Spleen (tissue), 13 donors: ENCODE measurements at places on chromosomes 1 and 21. TPM values are rescaled to one million over a fixed set of nuclear protein-coding genes. Genes with fewer than 3 reads are reported as not detected.

DNA sequence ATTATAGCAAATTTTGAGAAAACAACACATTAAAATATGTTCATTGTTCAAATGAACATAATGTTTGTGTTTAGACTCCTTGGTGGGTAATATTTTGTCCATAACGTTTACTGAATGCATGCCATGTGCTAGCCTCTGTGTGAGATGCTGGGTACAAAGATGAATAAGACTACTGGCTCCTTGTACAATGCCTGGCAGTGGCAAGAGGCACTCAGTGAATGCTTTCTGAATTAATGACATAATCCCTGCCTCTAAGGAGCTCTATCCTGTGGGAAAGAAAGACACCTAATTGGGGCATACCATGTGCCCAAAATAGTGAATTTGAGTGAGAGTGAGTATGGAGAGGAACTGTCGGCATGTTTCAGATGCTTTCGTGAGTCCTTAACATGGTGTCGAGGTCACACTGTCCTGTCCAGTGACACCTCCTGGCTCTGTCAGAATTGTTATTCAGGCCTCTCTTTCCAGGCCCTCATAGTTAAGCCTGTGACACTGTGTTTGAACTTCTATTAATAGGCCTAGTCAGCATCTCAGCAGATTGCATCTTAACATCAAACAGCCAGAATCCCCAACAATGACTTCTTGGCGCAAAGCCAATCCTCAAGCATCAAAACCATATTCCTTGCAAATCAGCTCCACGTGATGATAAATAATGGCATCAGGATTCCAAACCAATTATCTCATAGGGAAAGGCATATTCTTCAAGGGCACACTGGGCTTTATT, 32.8 kb upstream of the S1PR1 start:
- no peaks in the 10 kb centered on the region for H3K27me3 ChIP-seq
- no peak overlapping the region for H3K27ac ChIP-seq
- no peak overlapping the region for H3K4me3 ChIP-seq
- no peak for DNase-seq
- H3K36me3 ChIP-seq, result no peaks in the 10 kb centered on the region

DNA sequence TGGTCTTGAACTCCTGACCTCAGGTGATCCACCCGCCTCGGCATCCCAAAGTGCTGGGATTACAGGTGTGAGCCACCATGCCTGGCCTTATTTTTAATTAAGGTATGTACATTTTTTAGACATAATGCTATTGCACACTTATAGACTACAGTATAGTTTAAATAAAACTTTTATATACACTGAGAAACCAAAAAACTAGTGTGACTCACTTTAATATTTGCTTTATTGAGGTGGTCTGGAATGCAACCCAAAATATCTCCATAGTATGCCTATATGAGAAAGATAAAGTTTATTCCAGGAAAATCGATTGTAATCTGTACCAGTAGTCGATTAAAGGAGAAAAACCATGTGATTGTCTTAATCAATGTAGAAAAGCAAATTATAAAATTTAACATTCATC, 85.5 kb upstream of the ERRFI1 start:
- no peaks in the 10 kb centered on the region for H3K36me3 ChIP-seq
- DNase-seq, result no peak
- H3K27ac ChIP-seq, result no peak overlapping the region
- H3K4me3 ChIP-seq, result no peak overlapping the region

DNA sequence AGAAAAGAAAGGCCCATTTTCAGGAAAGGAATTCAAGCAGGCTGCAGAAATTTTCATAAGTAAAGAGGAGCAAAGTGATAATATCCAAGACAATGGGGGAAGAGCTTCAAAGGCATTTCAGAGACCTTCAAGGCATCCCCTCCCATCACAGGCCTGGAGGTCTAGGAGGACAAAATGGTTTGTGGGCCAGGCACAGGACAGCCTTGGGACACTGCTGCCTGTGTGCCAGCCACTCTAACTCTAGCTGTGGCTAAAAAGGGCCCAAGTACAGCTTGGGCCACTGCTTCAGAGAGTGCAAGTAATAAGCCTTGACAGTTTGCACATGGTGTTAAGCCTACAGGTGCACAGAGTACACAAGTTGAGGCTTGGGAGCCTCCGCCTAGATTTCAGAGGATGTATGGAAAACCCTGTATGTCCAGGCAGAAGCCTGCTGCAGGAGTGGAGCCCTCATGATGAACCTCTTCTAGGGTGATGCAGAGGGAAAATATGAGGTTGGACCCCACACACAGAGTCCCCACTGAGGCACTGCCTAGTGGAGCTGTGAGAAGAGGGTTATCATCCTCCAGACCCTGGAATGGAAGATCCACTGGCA, 51.8 kb upstream of the ZSWIM5 start:
- DNase-seq, result no peak
- H3K4me3 ChIP-seq, result no peak overlapping the region
- no peaks in the 10 kb centered on the region for H3K27me3 ChIP-seq
- H3K27ac ChIP-seq, result no peak overlapping the region

DNA sequence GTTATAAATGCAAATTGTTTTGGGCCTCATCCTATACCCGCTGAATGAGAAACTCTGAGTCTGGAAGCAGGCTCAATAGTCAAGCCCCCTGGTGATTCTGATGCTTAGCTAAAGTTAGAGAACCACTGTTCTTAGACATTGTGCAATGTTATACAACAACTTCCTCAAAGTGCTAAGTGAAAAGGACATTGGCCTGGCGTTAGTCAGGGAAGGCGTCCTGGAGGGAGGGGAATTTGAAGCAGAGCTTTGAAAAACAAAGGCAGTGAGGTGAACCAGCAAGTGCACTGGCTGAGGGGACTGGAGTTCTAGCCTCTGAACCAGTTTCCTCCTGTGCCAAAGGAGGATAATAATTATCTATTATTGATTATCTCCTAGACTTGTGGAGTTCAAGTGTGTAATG, 5.1 kb downstream of the CD1D start:
- H3K27me3 ChIP-seq, result peaks cover 17% of the 10 kb centered on the region
- DNase-seq, result no peak
- peaks cover 60% of the 10 kb centered on the region for H3K4me1 ChIP-seq
- H3K36me3 ChIP-seq, result no peaks in the 10 kb centered on the region

GRCh38 chr1:153888533-153888932, 34.2 kb downstream of the GATAD2B start:
- H3K27ac ChIP-seq, result peak overlapping the region; percentile 22
- H3K36me3 ChIP-seq, result peaks cover 70% of the 10 kb centered on the region
- H3K4me3 ChIP-seq, result no peak overlapping the region
- no peak for DNase-seq
- H3K27me3 ChIP-seq, result no peaks in the 10 kb centered on the region
- H3K4me1 ChIP-seq, result peaks cover 7% of the 10 kb centered on the region

DNA sequence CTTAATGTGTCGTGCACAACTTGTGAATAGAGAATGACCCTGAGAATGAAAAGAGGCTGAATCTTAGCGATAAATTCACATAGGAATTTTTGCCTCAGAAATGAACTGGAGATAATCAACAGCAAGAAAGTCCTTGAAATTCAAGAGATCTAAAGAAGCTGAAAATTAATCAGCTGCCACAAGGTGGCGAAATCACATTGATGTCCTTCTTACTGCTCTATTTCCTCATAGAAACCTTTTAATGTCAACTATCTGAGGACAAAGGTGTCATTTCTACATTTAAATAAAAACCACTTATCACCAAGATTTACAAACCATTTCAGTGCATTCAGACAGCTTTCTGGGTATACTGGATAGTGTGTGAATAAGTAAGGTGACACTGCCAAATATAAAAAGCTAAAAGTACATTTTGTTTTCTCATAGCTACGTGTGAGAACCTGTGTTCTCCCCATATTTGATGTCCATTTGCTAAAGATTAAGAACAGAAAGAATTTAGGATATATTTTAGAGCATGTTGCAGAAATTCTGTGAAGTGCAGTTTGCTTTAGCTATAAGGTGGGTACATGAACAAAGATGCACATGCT, 485.3 kb upstream of the PTBP2 start:
- no peaks in the 10 kb centered on the region for H3K4me1 ChIP-seq
- no peak overlapping the region for H3K27ac ChIP-seq

DNA sequence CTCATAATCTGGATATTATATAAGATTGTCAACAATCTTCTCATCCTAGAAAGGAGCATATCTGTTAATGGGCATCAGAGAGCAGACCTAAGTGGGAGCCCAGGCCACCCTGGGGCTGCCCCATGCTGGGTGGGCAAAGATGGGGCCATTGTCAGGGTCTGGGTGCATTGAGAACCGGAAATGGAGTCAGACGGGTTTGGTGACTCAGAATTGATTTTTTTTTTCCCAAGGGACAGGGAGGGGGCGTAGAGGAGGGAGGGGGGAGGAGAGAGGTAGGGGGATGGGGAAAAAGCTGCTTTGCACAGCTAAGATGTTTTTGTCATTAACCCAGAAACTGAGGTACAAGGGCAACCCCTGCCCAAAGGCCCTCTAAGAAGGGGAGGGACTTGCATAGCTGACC, 1.3 kb downstream of the ATXN7L2 start:
- peaks cover 53% of the 10 kb centered on the region for H3K4me1 ChIP-seq
- H3K27ac ChIP-seq, result no peak overlapping the region
- no peaks in the 10 kb centered on the region for H3K27me3 ChIP-seq

DNA sequence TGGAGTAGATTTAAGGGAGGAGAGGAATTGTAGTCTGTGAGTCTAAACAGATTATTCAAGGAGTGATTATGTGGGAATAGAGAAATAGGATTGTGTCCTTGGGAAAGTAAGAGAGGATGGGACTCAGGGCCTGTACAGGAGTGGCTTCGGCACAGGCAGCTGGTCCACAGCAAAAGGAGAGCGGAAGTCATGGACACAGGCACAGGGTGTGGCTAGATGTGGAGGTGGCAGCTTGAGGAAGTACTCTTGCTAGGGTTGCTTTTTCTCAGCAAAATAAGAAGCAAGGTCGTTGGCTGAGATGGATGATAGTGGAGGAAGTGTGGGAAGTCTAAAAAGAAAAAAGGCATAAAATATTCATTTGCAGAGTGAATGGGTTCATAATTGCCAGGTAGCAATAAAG, 18.5 kb upstream of the ZNF648 start:
- DNase-seq, result no peak
- H3K27ac ChIP-seq, result no peak overlapping the region
- no peak overlapping the region for H3K4me3 ChIP-seq

DNA sequence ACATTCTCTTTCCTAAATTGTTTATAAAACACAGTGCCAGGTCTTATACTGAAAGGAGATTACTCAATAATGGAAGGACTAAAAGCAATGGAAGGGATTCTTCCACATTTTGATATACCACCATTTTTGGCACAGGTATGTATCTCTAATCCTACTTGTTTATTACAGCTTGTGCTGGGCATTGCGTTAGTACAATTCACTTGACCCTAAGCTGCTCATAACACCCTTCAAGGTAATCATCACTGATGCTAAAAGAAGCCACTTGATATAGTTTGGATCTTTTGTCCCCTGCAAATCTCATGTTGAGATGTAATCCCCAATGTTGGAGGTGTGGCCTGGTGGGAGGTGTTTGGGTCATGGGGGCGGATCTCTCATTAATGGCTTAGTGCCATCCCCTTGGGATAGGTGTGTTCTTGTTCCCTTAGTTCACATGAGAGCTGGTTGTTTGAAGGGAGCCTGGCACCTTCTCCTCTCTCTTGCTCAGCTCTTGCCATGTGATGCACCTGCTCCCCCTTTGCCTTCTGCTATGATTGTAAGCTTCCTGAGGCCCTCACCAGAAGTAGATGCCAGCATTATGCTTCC, 71.1 kb downstream of the NIBAN1 start:
- no peaks in the 10 kb centered on the region for H3K36me3 ChIP-seq
- no peak overlapping the region for H3K4me3 ChIP-seq
- peaks cover 7% of the 10 kb centered on the region for H3K4me1 ChIP-seq
- no peaks in the 10 kb centered on the region for H3K27me3 ChIP-seq

DNA sequence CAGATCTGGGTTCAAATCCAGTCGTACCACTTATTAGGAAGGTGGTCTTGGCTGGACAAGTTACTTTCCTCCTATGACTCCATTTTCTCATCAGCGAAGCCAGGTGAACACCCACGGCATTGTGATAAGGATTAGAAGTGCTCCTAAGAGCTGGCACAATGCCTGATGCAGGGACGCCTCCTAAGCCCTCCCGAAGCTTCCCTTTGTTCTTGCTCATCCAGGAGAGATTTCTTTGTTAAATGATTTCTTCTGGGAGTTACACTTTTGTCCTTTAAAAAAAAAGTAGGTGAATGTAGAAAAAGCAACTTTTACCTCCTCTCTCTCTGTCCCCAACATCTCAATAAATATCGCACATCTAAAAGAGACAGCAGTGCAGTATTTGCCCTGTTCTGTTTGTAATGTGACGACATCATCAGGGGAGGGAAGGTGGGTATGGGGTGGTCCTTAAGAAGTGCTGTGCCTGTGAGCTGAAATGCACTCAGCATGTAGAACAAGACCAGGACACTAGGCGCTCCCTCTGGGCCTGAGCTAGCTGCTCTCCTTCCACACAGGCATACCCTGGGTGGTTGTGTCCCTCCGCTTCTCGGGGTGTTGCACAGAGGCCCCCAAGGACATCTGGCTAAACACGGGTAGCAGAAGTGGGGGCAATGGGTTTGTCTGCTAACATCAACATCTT, 43.9 kb downstream of the SUSD4 start:
- no peak for DNase-seq
- H3K4me3 ChIP-seq, result no peak overlapping the region
- H3K27me3 ChIP-seq, result no peaks in the 10 kb centered on the region
- no peaks in the 10 kb centered on the region for H3K4me1 ChIP-seq
- no peak overlapping the region for H3K27ac ChIP-seq

GRCh38 chr1:45485949-45486348, 5.0 kb downstream of the TESK2 start:
- no peak for DNase-seq
- no peaks in the 10 kb centered on the region for H3K36me3 ChIP-seq
- no peaks in the 10 kb centered on the region for H3K27me3 ChIP-seq
- no peak overlapping the region for H3K27ac ChIP-seq
- no peak overlapping the region for H3K4me3 ChIP-seq

DNA sequence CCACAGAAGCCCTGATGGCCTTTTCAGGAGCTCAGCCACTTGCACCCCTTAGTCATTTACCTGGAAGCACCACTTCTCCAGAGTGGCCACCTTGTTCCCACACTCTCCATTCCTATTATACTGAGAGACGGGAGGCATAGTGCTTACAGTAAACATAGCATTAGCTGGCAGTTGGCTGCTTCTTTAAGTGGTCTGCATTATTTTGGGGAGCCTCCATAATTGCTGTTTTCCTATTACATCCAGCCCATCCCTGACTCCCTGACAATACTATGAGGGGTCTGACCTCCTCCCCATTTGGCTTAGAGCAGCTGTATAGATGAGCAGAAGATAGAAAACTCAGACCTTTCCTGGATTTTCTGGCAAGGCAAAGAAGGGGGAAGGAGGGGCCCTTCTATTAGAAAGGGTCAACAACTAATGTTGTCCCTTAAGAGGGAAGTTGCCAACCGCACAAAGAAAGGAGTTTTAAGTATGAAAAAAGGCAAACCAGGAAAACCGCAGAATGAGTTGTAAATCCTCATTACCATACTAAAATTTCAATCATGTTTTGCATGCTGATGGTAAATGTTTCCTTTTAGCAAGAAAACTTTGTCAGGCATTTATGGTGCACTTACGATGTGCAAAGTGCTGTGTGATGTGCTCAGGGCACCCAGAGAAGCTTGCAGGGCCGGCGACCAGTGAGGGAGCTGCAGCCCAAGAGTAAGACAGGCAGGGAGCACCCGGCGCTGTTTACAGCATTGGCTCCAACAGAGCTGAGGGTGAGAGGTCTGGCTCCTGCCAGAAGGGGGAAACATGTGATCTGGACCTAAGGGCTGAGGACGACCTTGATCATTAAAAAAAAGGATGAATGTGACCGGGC, 167.3 kb downstream of the ZZZ3 start:
- no peak for DNase-seq
- H3K36me3 ChIP-seq, result no peaks in the 10 kb centered on the region
- no peak overlapping the region for H3K27ac ChIP-seq
- no peaks in the 10 kb centered on the region for H3K27me3 ChIP-seq
- no peak overlapping the region for H3K4me3 ChIP-seq

TAS1R1 gene
- 0.26 TPM for total RNA-seq

LCE1B gene
- not detected for total RNA-seq

GJB3 gene
- total RNA-seq, result not detected

ACP6 gene
- 12.2 TPM for total RNA-seq

GON4L gene
- 70.2 TPM for total RNA-seq

ESPN gene
- total RNA-seq, result not detected

MEX3A gene
- 0.60 TPM for total RNA-seq

OR10Z1 gene
- total RNA-seq, result not detected
